Epithelial cell of esophagus (primary cell): ENCODE measurements at places on chromosomes 11 and 22.

DNA sequence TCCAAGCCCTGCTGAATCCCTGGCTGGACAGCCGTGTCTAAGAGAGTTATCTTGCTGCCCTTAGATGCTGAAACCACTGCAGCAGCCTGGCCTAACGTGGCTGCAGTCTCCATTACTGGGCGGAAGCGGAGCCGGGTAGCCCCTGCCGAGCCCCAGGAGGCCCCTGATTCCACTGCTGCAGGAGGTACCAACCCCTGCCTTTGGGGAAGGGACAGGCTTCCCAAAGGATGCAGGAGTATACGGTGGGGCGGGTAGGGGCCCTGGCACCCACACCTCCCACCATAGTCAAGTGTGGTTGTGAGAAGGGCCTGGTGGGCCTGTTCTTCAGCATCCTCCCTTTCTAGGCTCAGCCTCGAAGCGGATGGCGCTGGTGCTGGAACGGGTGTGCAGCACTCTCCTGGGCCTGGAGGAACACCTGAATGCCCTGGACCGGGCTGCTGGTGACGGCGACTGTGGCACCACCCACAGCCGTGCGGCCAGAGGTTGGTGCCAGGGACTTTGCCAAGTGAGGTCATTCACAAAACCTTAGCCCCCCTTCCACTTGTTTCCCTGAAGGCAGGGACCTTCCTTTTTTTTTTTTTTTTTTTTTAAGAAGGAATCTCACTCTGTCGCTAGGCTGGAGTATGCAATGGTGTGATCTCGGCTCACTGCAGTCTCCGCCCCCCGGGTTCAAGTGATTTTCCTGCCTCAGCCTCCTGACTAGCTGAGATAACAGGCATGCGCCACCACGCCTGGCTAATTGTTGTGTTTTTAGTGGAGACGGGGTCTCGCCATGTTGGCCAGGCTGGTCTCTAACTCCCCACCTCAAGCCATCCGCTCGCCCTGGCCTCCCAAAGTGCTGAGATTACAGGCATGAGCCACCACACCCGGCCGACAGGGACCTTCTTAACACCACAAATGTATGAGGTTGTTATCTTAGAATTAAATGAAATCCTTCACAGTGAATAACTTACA, 11.0 kb downstream of the TKFC start:
- DNase-seq = no peak

- no peak for DNase-seq
Measured at GRCh38 chr11:134731213-134731961, 319.3 kb upstream of the B3GAT1 start.

DNA sequence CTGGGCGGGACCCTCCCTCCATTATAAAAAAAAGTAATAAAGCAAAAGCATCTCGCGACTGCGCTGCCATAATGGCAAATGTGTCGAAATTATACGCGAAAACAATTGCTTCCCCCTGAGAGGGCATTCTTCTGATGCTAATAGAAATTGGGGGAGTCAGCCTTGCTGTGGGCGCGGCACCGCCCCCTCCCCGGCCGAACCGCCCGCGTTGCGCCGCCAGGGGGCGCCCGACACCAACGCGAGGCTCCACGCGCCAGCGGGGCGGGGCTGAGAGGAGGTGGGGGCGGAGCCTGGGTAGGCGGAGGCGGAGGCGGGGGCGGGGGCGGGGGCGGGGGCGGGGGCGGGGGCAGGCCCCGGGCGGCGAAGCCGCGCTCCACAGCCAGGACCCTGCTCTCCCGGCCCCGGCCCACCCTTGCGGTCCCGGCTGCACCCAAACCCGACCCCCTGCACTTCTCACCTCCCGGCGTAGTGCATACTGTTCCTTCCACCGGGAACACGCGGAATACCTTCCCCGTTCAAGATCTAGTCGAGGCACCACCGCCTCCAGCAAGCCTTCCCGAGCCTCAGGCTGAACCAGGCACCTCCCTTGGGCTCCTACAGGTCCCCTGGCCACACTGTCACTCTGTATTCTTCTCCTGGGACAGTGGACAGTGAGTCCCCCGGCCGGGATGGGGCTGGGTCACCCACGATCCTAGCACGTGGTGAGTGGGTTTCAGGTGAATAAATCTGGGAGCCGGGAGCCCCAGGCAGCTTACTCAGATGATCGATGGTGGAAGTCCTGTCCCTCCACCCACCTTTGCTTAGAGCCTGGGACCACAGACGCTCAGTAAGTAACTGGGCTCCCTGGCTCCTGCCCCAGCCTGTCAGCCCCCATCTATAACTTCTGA, 15.5 kb upstream of the UPK3A start:
- peak; percentile 64 for DNase-seq

- no peak for DNase-seq
Measured at GRCh38 chr11:65585396-65586246, 9.8 kb downstream of the EHBP1L1 start.

DNA sequence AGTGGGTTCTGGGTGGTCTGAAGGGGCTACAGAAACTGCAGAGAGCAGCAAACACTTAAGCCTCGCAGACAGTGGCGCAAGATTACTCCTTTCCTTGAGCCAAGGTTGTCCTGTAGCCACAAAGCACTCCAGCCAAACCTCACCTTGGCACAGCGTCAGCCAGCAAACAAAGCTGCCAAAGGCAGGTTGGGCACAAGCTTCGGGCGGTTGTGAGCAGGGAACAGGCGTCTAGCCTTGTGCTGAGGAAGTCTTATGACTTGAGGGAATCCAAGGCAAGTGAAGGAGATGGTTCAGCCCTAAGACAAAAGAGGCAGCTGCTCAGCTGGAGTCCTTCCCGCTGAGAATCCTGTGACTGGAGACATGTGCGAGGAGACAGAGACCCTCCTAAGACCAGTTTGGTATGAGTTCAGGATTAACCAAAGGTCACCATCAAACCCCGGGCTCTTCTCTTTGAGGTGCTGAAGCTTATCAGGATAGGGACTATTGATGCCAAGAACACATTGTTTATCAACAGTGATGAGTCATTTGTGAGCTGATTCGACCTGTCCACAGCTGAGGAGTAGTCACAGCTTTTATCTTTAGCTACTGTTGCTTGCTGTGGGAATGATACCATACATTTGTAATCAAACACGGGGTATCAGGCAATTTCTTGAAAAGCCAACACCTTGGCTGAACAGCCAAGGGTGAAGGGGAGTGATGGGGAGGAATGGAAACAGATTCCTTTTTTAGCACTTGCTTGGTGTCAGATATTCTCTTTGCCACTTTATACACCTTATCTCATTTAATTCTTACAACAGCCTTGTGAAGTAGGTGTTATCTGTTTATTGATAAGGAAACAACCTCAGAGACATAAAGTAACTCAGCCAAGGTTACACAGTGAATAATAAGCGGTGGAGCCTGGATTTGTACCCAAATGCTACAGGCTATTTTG, 4.6 kb downstream of the ADM start:
- peak; percentile 86 for DNase-seq

GRCh38 chr11:123751781-123752180, 2.5 kb downstream of the OR6X1 start:
- peak; percentile 23 for DNase-seq

DNA sequence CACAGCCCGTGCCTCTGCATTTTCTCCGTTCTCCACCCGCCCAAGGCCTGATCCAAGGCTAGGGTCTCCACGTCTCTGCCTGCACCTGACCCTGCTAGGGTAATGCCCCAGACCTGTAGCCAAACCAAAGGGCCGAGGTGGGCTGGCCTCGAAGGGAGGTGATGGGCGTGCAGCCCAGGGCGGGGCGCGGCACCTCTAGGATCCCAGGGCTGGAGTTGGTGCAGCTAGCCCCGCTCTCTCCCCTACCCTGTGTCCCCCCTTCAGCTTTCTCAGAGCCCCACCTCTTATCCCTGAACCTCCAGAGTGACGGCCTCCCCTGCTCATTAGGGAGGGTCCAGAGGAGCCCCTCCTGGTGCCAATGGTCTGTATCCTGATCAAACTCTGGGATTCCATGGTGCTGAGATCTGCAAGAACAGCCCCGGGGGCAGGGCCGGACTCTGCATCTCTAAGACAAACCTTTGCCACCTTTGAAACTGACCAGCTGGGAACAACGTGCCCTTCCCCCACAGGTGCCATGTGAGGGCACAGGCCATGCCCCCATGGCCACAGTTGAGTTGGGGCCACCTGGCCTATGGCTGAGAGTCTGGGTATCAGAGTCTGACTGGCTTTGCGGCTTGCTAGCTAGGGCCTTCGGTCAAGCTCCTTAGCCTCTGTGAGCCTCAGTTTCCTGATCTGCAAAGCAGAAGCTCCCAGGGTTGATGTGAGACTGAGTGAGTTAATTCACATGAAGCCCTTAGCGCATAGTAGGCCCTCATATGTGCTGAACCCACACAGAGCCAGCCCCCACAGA, 23.1 kb upstream of the CBX7 start:
- DNase-seq = no peak

DNA sequence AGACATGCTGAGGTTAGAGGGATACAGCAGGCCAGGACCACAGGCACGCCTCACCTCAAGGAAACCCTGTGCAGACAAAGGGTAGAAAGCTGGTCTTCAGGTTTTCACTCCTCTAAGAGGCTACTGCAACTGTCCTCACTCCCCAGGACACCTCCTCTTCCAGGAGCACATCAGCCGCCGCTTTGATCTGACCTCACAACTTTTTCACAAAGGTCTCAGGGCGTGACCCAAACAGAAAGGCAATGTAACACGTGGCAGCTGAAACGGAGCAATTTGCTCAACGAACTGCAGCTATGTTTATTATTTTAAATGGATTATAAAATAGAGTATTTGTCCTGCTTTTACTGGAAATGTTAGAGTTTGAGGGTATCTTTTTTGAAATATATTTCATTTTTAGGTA, 46.1 kb downstream of the LARGE1 start:
- DNase-seq = no peak
